Stimulated activated CD8-positive, alpha-beta memory T cell treated with anti-CD3 and anti-CD28 coated beads, Interleukin-2, amount 100 ng/mL, for 1 hour (primary cell): ENCODE measurements at places on chromosomes 3 and 15.

DNA sequence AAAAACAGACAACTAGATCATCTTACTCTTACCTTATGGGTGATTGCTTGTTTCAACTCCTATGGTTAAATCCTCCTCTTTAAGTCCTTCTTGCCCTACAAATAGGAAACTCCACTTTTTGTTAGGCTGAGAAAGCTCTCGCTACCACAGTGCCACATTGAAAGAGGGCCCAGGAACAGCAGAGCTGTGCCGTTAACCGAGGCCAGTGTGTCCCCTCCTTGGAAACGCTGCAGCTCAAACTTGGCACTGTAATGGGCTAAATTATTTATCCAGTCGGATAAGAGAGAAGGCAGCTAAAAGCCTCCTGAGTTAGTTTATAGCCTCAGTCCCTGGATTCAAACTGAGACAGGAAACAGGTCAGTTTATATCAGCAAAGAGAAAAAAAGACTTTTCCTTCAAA is 46.1 kb downstream of the KBTBD12 start:
- no peak for DNase-seq

DNA sequence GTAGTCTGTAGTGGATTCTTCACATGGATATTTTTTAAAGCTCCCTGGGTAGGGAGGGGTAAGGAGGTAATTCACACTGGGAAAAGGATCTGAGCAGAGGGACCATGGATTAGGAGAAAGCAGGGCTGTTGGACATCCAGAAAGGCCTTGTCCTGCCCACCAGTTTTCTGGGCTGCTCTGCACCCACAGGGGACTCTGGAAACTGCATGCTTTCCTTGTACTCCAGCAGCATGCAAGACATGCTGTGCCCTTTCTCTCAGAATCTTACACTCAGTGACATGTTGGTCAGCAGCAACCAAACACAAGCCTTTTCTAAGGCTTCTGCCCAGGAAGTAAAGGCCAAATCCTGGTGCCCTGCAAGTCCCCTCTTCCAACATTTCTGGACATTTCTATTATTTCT is 2.5 kb upstream of the FBN1 start:
- no peak for DNase-seq

GRCh38 chr3:59192473-59192872 is 142.6 kb upstream of the CFAP20DC start:
- DNase-seq = no peak

- no peak for DNase-seq
Measured at GRCh38 chr3:168878655-168879054, 782.9 kb upstream of the GOLIM4 start.

- DNase-seq = no peak
Measured at GRCh38 chr3:126538316-126538715, 14.4 kb downstream of the CHST13 start.

GRCh38 chr3:73605412-73605811 is 19.3 kb downstream of the PDZRN3 start:
- no peak for DNase-seq

DNA sequence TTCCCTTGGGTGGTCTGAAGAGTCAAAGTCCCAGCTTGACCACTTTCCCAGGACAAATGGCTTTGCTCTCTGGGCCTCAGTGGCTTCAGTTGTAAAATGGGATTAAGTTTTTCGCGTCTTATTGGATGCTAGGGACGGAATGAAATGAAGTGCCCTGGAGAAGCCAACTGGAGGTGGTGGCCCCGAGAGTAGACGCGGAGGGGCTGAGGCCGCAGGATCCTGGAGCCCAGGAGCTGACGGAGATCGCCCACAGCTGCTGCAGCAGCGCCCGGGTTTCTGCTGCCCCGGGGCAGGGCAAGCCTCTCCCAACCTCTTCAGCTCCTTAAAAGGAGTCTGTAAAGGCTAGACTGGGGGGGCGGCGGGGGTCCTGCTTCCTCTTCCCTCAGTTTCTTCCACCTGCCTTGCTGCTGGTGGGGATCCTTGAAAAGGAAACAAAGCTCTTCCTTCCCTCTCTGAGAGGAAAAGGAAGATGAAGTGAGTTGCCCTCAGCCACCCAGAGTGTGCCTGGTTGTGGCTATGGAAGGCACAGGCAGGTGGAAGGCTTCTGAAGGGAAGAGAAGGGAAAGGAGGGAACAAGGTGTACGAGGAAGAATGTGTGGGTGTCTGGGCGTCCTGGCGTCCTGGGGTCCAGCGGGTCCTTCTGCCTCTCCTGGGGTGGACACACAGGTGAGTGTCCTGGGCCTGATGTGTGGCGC is 967 bp upstream of the BNC1 start:
- no peak for DNase-seq

- no peak for DNase-seq
Measured at GRCh38 chr3:156682501-156682900, 8.1 kb downstream of the TIPARP start.

DNA sequence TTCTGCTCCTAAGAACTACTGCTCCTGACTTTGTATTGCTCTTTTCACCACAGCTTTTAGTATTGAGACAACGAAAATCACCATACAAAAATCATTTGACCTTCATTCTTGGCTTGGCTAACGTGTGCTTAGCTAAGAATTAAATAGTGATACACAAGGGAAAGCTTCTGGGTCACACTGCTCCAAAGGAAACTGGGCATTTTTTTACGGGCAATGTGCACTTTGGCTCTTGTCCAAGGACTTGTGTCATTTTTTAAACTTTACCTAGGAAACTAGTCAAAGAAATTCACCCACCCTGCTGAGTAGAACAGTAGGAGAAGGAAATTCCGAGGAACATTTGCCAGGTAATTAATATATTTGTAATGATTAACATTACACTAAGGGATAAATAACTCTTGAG is 19.8 kb downstream of the WDR72 start:
- DNase-seq = no peak
